ENCODE measurements at places on chromosomes 3 and 15.
A peak's percentile ranks its signal among the peaks of the same experiment; 100 is the strongest.

- DNase-seq: no peak
Observed at GRCh38 chr3:40680685-40681657, 156.2 kb downstream of the ZNF621 start.

GRCh38 chr3:197202694-197203093 lies 95.7 kb downstream of the DLG1 start:
- DNase-seq: no peak

GRCh38 chr3:110687138-110687537 lies 384.5 kb upstream of the NECTIN3 start:
- DNase-seq: no peak

- peak; percentile 63 for DNase-seq
Observed at GRCh38 chr3:4492208-4493013, 737 bp upstream of the ITPR1 start.

GRCh38 chr3:38254872-38255271 lies 10.7 kb upstream of the SLC22A13 start:
- DNase-seq: no peak

GRCh38 chr15:60853109-60853508 lies 374.2 kb upstream of the ICE2 start:
- no peak for DNase-seq

DNA sequence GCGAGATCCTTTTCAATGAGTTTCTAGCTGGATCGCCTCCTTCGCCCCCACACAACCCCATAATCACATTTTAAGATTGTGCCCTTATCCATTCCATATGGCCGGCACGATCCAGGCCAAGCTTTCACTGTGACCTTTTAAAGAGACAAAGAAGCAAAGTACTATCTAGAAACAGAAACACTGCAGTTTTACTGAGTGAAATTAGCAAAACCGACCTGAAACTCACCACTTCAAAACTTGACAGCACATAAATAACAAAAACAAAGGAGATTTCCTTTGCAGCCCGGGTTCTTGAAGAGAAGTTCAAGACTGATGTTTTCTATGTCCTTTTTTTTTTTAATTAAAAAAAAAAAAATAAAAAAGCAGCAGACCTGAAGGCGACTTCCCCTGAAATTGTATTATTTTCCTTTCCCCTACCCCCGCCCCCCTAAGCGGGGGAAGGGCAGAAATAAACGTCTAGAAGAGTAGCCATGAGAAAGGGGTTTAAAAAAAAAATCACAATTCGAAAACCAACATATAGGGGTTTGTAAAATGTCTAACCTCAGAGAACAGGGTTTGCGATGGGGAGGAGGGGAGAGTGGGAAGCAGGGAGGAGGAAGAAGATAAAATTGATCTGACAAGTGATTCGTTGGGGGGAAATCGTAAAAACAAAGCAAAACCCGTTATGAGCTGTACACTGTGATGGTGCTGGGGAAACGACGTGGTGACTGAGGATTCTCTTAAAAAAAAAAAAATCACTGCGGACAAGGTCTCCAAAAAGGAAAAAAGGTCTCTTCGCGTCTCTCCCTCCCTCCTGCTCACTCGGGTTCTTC lies 1.5 kb downstream of the SATB1 start:
- DNase-seq: peak; percentile 71

DNA sequence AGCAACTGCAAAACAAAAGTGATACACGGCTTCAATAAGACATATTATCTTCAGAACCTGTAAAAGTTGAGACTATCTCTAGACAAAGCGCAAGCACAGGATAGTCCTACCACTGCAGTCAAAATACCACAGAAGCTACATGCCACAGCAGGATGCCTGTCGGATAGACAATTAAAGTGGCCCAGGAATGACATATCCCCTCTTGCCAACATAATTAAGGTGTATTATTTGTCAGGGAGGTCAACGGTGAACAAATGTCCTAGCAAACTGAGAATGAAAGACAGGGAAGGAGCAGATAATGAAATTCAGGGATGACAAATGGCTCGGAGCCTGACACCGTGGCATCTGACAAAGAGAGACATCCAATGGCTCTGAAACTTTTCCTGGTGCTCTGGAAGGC lies 185.7 kb downstream of the MECOM start:
- no peak for DNase-seq

GRCh38 chr15:74291101-74292071 lies 55.3 kb downstream of the CCDC33 start:
- DNase-seq: peak; percentile 73

GRCh38 chr3:59341459-59341858 lies 291.6 kb upstream of the CFAP20DC start:
- no peak for DNase-seq

DNA sequence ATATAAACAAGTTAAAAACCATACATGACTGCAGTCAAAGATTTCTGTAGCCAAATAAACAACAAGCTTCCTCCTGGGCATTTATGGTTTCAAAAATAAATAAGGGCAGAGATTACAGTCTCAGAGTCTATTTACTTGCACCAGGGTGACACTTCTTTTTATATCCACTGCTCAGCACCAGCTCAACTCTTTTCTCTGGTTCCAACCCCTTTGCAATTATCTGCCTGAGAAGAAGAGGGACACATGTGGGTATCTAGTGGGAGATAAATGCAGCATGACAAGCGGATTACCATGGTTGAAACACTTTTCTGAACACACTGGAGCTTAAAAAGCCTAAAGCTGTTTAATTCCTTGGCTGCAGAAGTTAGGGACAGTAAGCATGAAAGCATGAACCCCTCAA lies 311.5 kb downstream of the CNTN3 start:
- DNase-seq: no peak

GRCh38 chr3:37386627-37387230 lies 212.3 kb upstream of the LRRFIP2 start:
- no peak for DNase-seq

DNA sequence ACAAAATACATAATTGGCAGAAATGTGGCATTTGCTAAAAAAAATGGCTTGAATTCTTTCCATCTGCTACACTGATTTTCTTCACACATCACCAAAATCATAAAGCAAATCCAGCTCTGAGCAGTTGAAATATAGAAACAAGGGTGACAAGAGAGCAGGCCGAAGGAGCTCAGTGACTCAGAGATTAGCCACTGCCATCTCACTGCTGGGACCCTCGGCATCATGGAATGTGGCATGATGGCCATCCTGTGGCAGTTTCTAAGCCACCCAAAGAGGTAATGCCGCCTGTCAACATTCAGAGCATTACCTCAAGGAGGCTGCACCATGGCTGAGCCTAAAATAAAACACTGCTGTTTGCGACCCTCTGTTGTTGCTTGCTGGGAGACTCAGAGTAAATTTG lies 80.5 kb upstream of the OSBPL11 start:
- no peak for DNase-seq

GRCh38 chr3:156750874-156751245 lies 75.3 kb upstream of the LEKR1 start:
- peak; percentile 76 for DNase-seq

GRCh38 chr3:142180761-142181362 lies 31.5 kb upstream of the TFDP2 start:
- DNase-seq: peak; percentile 33

GRCh38 chr3:184058029-184058428 lies 5.2 kb downstream of the HTR3C start:
- DNase-seq: peak; percentile 9

DNA sequence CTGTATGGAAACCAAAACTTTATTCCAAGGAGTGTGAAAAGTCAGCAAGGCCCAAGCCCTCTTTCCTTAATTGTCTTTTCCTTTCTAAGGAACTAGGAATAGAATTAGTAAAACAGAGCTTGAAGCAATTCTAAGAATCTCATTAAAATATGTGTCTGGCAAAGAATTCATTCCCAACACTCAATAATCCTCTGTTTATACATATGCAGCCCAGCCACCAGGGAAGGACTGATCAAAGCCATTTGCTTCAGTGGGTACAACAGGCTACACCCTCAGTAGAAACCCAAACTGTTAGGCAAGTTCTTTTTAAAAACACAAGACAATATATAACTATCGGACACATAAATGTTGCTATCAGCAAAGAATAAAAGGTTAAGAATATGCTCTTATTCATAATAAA lies 266.9 kb downstream of the ERC2 start:
- no peak for DNase-seq

DNA sequence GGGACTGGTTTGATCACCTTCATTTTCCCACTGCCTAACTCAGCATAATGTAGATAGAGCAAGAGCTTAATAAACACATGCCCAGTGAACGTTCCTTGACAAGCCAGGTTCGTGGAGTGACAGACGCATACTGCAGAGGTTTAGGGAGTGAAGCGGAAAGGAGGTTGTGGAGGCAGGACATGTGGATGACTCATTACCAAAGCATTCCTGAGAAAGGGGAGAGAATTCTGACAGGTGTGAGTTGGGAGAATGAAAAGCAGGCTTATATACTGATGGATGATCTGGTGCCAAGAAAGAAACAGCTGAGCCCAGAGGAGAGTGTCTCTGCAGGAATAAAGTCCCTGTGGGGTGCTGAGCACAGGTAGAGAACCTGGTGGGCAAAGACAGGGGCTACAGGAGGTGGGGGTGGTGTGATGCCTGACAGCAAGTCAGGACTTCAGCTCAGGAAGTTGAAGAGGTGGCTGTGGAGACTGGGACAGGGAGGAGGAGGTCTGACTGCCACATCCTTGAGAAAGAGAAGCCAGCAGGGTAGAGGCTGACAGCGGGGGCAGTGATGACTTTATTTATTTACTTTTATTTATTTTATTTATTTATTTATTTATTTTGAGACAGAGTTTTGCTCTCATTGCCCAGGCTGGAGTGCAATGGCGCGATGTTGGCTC lies 2.4 kb upstream of the RPL29 start:
- no peak for DNase-seq

GRCh38 chr15:57993409-57994145 lies 71.9 kb downstream of the ALDH1A2 start:
- DNase-seq: no peak

GRCh38 chr3:42507252-42507651 lies 4.8 kb downstream of the VIPR1 start:
- no peak for DNase-seq

GRCh38 chr15:89139613-89140499 lies 51.6 kb downstream of the ABHD2 start:
- DNase-seq: peak; percentile 38

GRCh38 chr3:72973786-72974185 lies 22.8 kb upstream of the PPP4R2 start:
- no peak for DNase-seq

DNA sequence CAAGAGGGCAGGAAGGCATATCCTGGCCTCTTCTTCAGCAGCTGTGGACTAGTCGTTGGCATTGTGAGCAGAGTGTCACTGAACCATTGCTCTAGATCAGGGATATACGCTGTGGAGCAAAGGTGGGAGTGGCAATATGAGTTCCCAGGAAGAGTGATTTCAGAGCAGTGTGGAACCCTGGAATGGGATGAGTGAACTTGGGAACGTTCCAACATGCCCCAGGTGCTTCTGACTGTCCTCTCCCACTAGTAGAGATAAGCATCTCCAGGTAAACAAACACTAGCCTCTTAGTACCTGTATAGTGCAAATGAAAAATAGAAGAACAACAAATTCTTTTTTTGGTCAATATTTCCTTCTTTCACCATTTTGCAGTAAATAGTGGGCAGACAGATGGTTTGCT lies 123.6 kb upstream of the VEPH1 start:
- no peak for DNase-seq

- DNase-seq: no peak
Observed at GRCh38 chr3:185961675-185962232, 23.9 kb upstream of the TRA2B start.

DNA sequence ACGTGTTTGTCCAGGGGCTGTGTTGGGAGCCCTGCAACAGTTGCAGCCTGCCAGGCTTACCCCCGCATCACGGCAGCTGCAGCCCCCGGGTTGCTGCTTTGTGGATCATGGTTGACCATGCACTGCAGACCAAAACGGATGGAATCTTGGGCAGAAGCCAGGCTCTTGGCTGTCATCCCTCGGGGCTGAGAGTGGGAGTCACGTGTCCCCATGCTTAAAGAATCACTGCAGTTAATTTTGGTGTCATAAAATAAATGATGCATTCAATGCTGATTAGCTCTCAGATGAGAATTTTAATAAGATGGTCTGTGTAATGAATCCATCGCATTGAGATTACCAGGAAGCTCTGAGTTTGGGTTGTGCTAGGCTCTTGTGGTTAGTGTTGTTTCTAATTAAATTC lies 115.6 kb downstream of the CHDH start:
- DNase-seq: no peak

All from astrocyte of the spinal cord (primary cell).